ENCODE measurements at places on chromosomes 12 and 14. TPM values are rescaled to one million over a fixed set of nuclear protein-coding genes. Genes with fewer than 3 reads are reported as not detected.

C14orf39 gene
- not detected for total RNA-seq

HAL gene
- 0.44 TPM for total RNA-seq

USP44 gene
- 2.9 TPM for total RNA-seq

BEGAIN gene
- 0.10 TPM for total RNA-seq

ACAD10 gene
- total RNA-seq, result 29.7 TPM

NPFF gene
- not detected for total RNA-seq

OR4E2 gene
- total RNA-seq, result not detected

DPF3 gene
- total RNA-seq, result 7.4 TPM

RBMS2 gene
- 4.5 TPM for total RNA-seq

PTHLH gene
- not detected for total RNA-seq

MARK3 gene
- total RNA-seq, result 81.4 TPM

DLK1 gene
- total RNA-seq, result not detected

All from activated CD4-positive, alpha-beta T cell treated with anti-CD3 and anti-CD28 coated beads, Interleukin-2, amount 10 ng/mL, durations not matched to agents 7 days and 5 days (primary cell).